Activated naive CD8-positive, alpha-beta T cell treated with anti-CD3 and anti-CD28 coated beads, Interleukin-2, amount 50 U/mL, for 16 hours (primary cell): ENCODE measurements at places on chromosomes 5 and 9.

- no peak for DNase-seq
These were observed 585.5 kb downstream of the ISL1 start for GRCh38 chr5:51968756-51969155.

DNA sequence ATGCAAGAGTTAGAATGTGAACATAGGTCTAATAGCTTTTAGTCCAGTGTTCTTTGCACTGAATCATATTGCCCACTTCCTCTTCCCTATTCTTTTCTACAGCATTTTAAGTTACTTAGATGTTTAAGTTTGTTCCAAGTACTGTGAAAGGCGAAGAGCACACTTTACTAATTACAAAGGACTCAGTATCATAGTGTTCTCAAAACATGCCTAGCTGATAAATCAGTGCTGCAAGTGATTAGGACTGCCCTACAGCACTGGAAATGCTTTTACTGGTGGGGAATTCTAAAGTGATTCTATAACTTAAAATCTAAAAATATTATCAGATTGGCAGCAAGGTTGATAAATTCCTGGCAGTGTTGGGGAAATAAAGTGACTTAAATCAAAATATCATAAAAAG, 177.9 kb upstream of the KCNN2 start:
- no peak for DNase-seq

- DNase-seq: no peak
These were observed 22.5 kb upstream of the PTPN3 start for GRCh38 chr9:109520475-109521132.

- no peak for DNase-seq
These were observed 4.3 kb downstream of the RHOBTB3 start for GRCh38 chr5:95735406-95735805.

DNA sequence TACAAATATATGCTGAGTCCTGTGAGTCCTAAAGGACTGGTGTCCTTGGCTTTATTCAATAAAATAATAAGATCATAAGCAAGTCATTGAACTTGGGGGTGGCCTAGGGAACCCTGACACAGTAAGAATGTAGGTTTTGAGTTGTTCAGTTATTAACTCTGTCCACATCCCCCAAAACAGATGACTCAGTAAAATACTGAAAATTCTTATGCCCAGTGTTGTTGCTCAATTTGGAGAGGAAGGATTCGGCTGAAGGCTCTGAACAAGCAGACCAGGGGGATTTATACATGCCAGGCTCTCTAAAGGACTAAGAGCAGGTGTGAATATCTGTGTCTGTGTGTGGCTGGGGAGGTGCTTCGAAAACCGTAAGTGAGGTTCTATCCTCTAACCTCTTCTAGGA, 173.7 kb downstream of the RMI1 start:
- DNase-seq: no peak

- DNase-seq: no peak
These were observed 98.1 kb downstream of the RAPGEF6 start for GRCh38 chr5:131536850-131537448.

GRCh38 chr9:694092-694402, 147.4 kb upstream of the DMRT1 start:
- DNase-seq: no peak

DNA sequence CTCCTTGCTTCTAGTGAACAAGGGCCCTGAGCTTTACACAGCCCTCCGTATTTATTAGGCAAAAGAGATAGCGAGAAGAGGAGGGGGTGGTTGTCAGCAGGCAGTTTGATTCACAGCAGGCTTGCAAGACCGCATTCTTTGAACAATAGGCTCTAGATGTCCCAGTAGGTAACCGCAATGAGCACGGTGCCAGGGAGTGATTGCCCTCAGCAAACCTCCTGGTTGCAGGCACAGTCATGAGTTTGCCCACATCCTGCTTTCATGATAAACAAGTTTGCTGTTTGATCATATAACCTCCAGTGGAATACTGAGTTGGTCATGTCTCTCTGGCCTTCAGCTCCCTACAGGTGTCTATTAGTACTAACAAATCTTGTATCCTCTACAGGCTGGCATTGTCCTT, 66.1 kb downstream of the CACNA1B start:
- DNase-seq: no peak

DNA sequence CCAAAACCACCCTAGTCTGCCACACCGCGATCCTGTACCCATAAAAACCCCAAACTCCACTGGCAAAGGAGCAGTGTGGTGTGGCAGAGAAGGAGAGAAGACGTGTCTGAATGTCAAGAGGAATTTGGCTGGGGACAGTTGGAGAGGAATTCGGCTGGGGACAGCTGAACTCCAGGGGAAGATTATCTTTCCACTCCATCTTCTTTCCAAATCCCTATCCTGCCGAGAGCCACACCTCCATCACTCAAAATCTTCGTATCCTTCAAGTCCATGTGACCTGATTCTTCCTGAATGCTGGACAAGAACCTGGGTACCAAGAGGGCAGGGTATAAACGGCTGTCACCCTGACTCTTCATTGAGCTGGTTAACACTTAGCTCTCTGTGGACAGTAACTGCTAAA, 448.1 kb downstream of the ARHGEF28 start:
- DNase-seq: no peak
